ENCODE measurements at places on chromosomes 11 and 22. TPM values are rescaled to one million over a fixed set of nuclear protein-coding genes. Genes with fewer than 3 reads are reported as not detected.

OR2D2 gene
- total RNA-seq = not detected

- DNase-seq = no peak
These were observed 37.0 kb downstream of the MMP7 start for GRCh38 chr11:102493524-102493923.

- no peak for DNase-seq
These were observed 385.3 kb downstream of the DYNC2H1 start for GRCh38 chr11:103494491-103494890.

- DNase-seq = no peak
These were observed 6.1 kb downstream of the CXCR5 start for GRCh38 chr11:118889797-118890196.

GRCh38 chr11:2134022-2135010 lies 4.9 kb downstream of the IGF2 start:
- DNase-seq = no peak
